ENCODE measurements at places on chromosomes 3 and 15.

DNA sequence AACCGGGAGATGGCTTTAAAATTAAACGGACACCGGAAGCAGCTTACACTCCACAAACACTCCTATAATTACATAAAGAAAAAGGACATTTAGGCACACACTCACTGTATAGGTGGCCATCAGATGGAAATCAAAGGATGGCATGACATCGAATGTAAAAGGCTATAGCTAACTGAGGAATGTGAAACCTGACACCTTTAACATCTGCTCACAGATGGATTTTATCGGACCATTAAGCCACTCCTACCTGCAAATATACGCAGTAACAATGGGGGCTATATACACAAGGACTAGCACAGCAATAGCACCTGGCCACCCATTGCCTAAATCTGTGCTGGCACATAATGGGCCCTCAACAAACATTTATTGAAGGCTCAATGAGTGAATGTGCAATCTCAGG lies 14.5 kb upstream of the RBSN start:
- no peak for DNase-seq

GRCh38 chr3:150248116-150248887 lies 159.8 kb upstream of the TSC22D2 start:
- DNase-seq = no peak

- DNase-seq = no peak
Measured at GRCh38 chr3:134066158-134066541, 36.4 kb upstream of the SLCO2A1 start.

GRCh38 chr15:77057072-77057471 lies 13.8 kb downstream of the TSPAN3 start:
- DNase-seq = no peak

GRCh38 chr15:39130556-39131379 lies 450.1 kb upstream of the THBS1 start:
- no peak for DNase-seq

DNA sequence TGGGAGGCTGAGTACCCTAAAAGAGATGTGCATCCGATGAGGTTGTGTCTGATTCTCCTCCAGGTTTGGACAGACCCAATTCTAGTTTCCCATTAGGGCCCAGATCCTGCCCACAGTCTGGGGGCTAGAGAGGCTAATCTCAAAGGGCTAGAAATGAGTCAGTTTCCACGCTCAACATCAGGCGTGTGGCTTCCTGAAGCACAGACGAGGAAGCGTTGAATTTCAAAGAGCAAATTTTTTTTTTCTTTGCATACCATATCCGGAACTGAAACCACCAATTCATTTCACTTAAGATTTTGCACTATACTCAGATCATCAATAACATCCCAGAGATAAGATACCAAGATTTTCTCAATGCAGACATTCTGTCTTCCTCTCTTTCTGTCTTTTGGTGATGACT lies 173.8 kb upstream of the BCL6 start:
- peak; percentile 30 for DNase-seq

- DNase-seq = no peak
Measured at GRCh38 chr3:171059978-171060377, 33.5 kb upstream of the SLC2A2 start.

DNA sequence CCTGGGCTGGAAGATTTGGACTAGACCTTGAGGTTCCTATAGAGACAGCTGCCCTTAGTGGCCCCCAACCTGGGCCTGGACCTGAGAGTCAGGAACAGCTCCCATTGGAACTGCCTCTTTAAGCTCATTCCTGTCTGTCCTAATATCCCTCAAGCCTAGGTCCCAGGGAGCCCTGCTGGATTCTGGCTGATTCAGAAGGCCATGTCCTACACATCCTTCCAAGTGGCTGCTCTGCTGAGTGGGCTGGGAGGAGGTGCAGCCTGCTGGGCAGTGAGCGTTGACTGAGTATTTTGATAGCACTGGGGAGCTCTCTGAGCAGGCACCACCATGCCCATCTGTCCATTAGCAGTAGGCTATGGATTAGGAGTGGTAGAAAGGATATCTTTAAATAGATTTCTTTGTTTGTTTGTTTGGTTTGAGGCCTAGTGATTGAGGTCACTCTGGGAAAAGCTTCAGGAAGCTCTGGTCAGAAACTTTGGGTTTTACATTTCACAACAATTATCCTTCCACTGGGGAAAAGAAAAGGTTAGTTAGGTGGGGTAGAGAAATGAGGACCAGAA lies 54.6 kb upstream of the ATOSA start:
- no peak for DNase-seq

DNA sequence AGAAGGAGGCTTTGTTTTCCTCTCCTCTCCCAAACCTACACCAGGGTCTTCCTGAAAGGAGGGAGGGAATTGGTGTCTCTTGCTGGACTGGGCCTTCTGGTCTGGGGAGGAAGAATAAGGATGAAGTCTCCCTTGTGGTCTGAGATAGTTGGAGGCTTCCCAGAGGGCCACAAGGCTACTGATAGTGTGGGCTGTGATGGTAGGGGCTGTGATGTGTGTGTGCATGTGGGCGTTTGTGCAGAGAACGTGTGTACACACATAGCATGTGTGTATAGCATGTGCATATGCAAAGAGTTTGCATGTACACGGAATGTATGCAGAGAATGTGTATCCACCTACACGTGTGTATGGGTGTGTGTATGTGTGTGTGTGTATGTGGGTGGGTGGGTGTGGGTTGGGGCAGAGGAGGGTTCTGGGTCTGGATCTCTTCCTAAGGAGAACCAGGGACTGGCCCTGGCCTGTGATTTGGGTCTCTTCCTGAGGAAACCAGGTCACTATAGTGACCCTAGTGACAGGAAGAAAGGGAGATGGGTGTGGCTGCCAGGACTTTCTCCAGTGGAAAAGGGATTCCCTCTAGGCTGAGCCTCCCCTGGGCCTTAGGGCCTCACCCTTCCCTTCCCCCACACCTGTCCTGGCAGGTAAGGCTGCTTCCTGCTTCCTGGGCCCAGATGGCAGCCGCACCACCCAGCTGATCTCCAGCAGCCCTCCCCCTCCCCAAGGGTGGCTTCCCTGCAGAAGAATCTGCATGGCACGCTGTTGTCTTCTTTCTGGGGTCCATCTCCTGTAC lies 1.7 kb downstream of the FLNB start:
- no peak for DNase-seq

DNA sequence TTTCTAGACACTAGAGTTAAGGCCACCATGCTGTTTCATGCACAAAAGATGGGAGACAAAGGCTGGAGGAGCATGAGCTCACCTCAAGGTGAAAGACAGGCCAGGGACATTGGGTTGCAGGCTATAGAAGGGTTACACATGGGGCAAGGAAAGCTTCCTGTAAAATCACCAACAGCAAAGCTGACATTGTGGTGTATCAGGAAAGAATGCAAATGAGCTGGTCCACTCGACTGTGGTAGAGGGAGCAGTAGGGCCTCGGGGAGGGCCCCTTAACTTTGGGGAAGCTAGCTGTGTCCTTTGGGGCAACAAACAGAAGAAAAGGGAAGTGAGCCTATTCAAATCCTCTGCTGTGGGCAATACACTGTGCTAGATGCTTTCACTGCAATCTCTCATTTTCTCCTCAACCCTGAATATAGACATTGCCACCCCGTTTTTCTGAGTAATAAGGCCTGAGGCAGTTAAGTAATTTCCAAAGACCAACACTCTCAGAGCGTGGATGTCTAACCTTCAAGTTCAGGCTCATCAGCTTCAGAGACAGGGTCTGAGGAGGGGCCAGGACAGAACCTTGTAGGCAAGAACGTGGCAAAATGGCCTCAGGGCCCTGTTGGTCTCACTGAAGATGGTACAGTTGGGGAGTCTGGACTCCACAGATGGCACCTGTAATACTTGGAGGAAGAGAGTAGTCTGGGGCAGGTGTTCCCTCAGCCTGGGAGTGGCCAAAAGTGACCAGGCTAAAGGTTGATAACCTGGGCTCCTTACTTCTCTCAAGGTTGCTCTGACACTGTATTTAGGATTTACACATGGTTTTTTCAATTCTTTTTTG lies 24.1 kb downstream of the CX3CR1 start:
- DNase-seq = no peak

GRCh38 chr3:195752546-195753331 lies 32.0 kb downstream of the MUC20 start:
- DNase-seq = no peak

GRCh38 chr15:66117841-66118240 lies 135.7 kb downstream of the MEGF11 start:
- DNase-seq = no peak

GRCh38 chr3:68467465-68467864 lies 464.9 kb downstream of the TAFA4 start:
- DNase-seq = no peak

GRCh38 chr3:177929310-177929709 lies 606.9 kb upstream of the KCNMB2 start:
- no peak for DNase-seq

Measured in stimulated activated CD8-positive, alpha-beta memory T cell treated with anti-CD3 and anti-CD28 coated beads, Interleukin-7, amount 100 ng/mL, for 1 hour (primary cell).